ENCODE measurements at places on chromosomes 3 and 15.

DNA sequence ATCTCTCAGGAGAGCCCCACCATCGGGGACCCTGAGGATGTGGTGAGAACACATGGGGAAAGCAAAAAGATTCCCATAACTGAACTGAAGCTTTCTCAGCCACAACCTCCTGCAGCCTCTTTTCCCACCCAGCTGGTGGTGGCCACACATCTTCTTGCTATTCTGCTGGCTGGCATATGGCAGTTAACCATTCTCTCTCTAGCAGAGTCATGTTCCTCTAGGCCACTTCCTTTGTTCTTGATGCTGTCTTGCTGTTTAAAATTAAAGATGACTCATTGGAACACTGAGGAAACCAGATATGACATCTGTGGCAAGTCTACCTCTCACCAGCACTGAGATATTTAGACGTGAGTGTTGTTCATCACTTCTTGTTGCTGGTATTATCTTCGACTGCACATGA, 180.3 kb upstream of the ROBO2 start:
- H3K27me3 ChIP-seq: no peaks in the 10 kb centered on the region
- no peak overlapping the region for H3K27ac ChIP-seq
- DNase-seq: no peak
- H3K4me1 ChIP-seq: no peaks in the 10 kb centered on the region
- no peak overlapping the region for H3K4me3 ChIP-seq

- H3K27ac ChIP-seq: no peak overlapping the region
- no peak overlapping the region for H3K4me3 ChIP-seq
- no peak for DNase-seq
- H3K27me3 ChIP-seq: no peaks in the 10 kb centered on the region
Measured at GRCh38 chr15:50593761-50594160, 47.3 kb upstream of the USP50 start.

DNA sequence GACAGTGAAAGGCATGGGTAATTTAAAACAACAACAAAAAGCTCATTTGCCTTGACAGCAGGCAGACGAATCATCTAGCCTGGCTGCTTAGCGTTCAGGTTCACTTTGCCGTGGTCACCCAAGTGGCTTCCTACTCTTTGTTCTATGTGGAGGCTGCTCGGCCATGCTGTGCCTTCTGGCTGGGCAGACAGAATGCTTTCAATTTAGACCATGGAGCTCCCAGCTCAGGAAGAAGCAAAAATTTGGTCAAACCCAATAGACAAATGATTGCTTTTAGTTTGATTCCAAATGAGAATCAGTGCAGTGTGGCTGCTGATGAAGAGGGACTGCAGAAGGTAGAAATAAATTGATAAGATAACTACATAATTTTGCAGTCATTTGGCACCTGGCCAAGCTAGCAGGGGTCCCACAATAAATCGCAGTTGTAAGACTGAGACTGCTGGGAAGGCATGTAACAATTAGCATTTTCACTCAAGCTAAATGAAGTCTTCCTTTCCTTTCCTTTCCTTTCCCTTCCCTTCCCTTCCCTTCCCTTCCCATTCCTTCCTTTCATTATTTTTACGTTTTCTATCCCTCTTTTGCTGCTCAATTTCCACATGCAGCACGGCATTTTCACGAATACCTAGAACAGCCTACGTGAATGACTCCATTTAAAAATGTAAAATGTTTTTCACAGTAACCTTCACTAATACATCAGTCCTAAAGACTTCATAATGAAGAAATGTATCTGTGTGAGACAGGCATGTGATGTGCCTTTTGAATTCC, 360.4 kb upstream of the TGFBR2 start:
- no peaks in the 10 kb centered on the region for H3K27me3 ChIP-seq
- no peaks in the 10 kb centered on the region for H3K36me3 ChIP-seq
- no peak overlapping the region for H3K4me3 ChIP-seq
- H3K4me1 ChIP-seq: peaks cover 10% of the 10 kb centered on the region

- no peaks in the 10 kb centered on the region for H3K4me1 ChIP-seq
- H3K36me3 ChIP-seq: no peaks in the 10 kb centered on the region
- H3K27ac ChIP-seq: no peak overlapping the region
- no peak for DNase-seq
Measured at GRCh38 chr15:81495780-81496467, 121.9 kb upstream of the TMC3 start.

GRCh38 chr3:110664148-110664547, 407.5 kb upstream of the NECTIN3 start:
- H3K4me3 ChIP-seq: no peak overlapping the region
- DNase-seq: no peak
- peaks cover 13% of the 10 kb centered on the region for H3K36me3 ChIP-seq

- DNase-seq: no peak
- H3K36me3 ChIP-seq: peaks cover 5% of the 10 kb centered on the region
- H3K4me3 ChIP-seq: no peak overlapping the region
- H3K4me1 ChIP-seq: no peaks in the 10 kb centered on the region
- no peaks in the 10 kb centered on the region for H3K27me3 ChIP-seq
Measured at GRCh38 chr15:75073197-75073596, 49.8 kb downstream of the PPCDC start.

Measured in neural crest cell (in vitro differentiated cells).